ENCODE measurements at places on chromosomes 3 and 15.

DNA sequence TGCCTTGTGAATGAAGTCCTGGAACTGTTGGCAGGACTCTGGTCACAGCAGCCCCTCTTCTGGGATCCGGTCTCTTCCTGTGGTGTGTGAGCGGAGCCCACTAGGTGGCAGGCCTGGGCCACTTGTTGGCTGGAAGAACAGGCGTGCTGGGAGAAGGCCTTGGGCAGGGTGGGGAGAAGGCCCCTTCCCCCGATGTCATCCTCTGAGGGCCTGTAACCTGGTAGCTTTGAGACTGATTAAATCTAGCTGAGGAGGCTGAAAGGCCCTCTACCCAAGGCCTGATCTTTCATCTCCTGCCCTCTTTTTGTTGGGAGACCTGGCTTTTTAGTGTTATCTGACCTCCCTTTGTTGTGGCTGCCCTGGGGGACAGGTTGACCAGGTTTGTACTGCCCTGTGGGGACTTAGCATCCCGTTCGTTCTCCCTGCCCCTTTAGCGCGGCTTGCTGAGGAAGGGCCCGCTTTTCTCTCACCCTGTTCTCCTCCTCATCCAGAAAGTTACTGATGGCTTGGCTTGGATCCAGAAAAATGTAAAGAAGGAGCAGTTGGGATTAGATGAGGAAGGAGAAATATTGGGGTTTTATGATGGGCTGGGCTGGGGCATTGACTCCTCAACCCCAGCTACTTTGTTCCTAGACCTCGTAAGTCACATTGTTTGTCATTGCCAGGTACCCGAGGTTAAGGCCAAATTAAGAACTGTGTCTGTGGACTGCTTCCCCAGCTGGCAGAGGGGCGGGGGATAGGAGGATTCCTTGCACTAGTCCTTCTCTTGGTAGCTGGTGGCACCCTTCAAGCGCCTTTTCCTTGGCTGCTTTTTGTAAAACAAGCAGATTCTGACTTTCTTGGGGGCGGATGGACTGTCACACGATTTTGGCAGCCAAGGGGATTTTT, 48.5 kb downstream of the CHCHD6 start:
- DNase-seq, result peak; percentile 59

- no peak for DNase-seq
Observed at GRCh38 chr3:194270627-194271459, 80.3 kb downstream of the CPN2 start.

DNA sequence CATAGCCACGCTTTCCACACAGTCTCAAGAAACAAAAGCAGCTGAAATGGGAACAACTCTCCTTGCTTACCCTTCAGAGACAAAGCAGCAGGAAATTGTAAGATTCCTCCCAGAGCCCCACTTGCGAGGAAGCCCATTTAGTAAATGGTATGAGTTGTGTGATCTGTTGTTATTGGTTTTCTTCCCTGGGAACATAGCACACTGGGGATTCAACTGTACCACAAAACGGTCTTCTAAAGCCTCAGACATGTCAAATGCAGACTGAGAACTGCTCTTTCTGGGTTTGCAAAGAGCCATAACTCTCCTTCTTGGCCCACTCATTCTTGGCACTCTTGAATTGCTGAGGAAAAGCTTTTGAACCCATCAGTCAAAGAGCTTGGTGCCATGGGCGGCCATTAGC, 101.0 kb upstream of the COL8A1 start:
- DNase-seq, result no peak

GRCh38 chr3:131564812-131565211, 62.0 kb upstream of the MRPL3 start:
- no peak for DNase-seq

DNA sequence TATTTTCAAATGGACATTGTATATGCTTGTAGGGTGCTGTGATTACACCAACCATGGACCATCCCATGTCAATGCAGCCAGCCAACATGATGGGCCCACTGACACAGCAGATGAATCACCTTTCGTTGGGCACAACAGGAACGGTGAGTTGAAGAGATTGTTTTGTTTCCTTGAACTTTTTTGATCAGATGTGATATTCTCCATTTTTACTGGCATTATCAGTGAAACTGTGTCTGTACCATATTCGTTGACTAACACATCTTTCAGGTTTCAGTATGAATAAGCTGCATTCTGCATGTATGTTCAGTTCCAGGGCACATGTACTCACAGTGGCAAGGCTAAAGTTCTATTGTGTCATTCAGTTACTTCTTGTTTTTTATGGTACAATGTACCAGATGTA, 655.2 kb downstream of the RBMS3 start:
- DNase-seq, result no peak

DNA sequence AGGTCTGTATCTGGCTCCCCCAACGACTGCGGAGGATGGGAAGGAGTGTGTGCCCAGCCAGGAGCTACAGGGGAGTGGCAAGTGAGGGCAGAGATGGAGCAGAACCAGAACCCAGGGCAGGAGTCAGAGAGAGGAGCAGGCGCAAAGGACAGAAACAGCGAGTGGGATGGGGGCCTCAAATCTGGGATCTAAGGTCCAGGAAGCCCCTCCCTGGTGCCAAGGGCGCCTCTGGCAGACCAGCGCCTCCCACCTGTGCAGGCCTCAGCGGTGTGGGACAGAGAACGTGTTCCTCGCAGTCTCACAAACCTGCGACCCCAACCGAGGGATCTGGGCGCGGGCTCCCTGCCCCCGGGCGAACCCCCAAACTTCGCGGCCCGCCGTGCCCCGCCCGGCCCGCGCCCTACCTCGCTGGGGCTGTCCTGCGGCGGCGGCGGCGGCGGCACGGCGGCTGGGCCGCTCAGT, 301 bp downstream of the PCBP4 start:
- peak; percentile 22 for DNase-seq

- DNase-seq, result no peak
Observed at GRCh38 chr15:48974882-48975281, 11.2 kb upstream of the SHC4 start.

DNA sequence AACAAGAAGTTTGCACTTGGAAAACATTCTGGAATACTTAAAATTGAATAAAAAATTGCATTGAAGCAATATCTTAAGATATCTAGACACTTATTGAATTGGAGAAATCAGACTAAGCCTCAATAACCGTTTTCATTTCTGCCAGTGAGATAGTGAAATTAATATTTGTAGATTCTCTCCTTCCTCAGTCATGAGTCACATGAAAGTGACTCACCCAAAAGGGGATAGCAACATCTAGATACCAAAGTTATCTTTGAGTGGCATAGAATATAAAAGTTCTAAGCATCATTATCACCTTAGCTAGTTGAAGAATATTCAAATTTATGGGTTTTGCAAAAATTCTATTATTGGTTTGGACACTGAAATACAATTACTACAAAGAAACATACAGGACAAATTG, 614.8 kb upstream of the ZNF717 start:
- DNase-seq, result no peak

DNA sequence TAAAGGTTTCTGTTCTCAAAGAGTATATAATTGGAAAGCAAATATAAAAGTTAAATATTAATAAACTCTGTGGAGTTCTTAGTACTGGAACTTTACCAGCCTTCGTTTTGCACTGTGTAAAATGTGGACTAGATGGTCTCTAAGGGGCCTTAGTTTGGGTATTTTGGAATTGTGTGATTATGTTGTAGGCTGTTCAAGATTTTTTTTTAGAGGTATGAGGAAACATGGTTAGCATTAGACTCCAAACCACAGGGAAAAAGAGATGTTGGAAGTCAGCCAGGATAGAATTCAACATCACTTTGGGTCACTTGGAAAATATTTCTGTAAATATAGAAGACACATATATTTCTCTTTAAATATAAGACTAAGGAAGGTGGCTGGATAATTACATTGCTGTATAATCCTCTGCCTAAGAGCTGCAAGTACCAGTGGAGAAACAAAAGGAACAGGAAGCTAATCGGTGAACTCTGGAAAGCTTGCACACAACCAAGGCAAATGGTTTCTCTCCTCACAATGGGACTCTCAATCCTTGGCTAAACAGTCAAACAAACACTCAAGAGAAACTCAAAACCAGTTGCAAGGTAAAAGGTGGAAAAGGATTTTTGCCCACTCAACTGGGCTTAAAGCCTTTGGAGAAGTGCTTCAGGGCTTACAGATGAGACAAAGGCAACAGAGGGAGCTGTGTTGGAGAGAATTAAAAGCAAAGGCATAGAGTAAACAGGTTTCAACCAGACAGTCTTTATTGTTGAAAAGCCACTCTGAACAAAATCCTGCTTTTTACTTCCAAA, 141.7 kb downstream of the NR1D2 start:
- DNase-seq, result no peak

All from CD4-positive, alpha-beta T cell treated with Interleukin-6 for 4 hours (primary cell).